ENCODE measurements at places on chromosomes 5 and 9.

GRCh38 chr5:41967401-41967800 lies 42.3 kb downstream of the FBXO4 start:
- DNase-seq: no peak

GRCh38 chr9:80143899-80144298 lies 572.1 kb downstream of the TLE4 start:
- no peak for DNase-seq

DNA sequence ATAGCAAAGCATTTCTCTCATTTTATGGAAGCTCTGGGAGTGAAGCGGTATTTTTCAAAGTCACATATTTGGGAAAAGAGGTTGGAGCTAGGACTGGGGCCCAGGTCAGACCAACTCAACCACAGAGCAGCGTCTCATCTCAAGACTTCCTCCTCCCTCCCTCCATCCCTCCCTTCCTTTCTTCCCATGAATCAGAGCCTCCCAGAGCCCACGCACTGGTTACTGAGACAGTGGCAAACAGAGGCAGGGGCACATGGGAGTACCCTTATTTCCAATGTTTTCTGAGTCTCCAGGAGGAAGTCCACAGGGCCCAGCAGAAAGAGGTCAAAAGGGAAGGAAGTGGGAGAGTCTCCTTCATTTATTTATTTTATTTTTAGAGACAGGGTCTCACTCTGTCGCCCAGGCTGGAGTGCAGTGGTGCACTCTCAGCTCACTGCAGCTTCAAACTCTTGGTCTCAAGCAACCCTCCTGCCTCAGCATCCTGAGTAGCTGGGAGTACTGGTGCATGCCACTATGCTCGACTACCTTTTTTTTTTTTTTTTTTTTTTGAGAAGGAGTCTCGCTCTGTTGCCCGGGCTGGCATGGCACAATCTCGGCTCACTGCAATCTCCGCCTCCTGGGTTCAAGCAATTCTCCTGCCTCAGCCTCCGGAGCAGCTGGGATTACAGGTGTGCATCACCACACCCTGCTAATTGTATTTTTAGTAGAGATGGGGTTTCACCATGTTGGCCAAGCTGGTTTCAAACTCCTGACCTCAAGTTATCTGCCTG lies 52.5 kb upstream of the CDKN2AIPNL start:
- DNase-seq: no peak

GRCh38 chr5:150138551-150139265 lies 16.9 kb downstream of the PDGFRB start:
- no peak for DNase-seq

DNA sequence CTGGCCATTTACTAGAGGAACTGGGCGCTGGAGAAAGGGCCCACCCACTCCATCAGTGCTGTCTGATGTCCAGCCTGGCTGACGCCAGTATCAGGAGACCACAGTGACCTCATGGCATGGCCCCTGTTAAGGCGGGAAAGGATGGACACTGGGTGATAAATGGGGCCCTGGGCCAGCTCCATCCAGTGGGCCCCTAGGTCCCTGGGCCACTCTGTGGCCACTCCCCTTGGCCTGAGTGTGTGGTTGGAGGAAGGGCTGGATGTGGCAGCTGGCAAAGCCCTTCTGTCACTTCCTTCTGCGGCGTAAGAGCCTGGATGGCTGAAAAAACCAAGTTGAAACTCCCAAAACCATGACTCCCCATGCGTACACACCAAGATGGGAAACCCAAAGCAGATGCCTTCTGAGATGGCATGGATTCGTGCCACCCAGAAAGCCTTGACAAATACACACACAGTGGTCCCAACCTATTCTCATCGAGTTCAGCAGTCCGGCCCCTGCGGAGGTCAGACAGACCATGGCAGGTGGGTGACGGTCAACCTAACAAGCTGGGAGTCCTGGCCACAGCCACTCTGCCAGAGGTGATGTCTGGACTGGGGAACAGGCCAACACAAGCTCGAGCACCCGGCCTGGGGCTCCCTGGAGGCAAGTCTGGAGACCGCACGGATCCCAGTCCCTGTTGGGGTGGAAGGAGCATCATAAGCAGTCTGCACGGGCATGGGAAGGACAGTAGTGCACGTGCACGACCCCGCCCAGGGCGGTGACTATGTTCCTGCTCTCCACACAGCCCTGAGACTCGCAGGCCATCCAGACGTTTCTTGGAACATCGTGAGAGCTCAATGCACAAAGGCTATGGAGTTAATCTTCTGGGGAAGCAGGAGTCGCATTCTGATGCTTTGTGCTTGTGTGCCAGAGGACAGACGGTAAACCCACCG lies 45.2 kb upstream of the NOTCH1 start:
- DNase-seq: no peak

- no peak for DNase-seq
These were observed 32.1 kb upstream of the ALDOB start for GRCh38 chr9:101467690-101468089.

DNA sequence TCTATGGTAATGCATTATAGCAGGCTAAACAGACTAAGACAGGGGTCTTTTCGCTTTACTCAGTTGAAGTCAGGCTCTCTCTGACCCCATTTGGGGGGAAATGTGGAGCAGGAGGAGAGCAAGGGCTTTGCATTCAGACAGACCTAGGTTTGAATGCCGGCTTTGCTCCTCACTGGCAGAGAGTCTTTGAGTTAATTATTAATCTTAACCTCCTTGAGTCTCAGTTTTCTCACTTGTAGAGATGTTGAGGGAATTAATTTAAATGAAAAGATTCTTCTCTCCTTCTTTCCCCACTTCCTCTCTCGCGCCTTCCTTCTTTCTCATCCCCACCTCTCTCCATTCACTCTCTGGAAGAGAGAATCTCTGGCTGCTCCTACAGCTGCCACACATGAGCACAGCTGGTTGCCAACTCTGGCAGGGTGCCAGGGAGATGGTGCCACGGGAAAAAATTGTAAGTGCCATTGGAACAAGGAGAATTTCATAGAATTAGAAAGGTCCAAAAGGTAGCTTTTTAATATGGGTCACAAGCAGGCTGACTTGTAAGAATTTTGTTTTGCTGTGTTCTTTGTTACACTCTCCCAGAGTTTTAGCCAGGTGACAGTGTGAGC lies 25.2 kb upstream of the GLRA1 start:
- no peak for DNase-seq

- no peak for DNase-seq
These were observed 194.7 kb downstream of the CACNA1B start for GRCh38 chr9:138072161-138072842.

GRCh38 chr5:68387074-68387796 lies 171.7 kb downstream of the PIK3R1 start:
- no peak for DNase-seq

DNA sequence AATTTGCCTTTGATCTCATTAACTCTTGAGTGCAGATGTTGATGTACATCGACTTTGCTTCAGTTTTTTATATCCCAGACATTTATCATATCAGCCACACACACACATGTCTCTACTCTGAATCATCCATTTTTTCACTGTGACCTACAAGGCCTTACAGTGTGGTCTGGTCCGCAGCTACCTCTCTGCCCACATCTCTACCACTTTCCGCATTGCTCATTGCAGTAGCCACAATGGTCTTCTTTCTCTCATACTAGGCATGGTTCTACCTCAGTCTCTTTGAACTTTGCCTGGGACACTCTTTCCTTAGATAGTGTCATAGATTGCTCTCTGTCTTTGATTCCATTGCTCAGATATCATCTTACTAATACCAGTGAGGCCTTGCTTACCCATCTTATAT lies 87.9 kb upstream of the FSD1L start:
- DNase-seq: peak; percentile 67

GRCh38 chr5:179536676-179537075 lies 13.7 kb upstream of the RUFY1 start:
- DNase-seq: peak; percentile 66

DNA sequence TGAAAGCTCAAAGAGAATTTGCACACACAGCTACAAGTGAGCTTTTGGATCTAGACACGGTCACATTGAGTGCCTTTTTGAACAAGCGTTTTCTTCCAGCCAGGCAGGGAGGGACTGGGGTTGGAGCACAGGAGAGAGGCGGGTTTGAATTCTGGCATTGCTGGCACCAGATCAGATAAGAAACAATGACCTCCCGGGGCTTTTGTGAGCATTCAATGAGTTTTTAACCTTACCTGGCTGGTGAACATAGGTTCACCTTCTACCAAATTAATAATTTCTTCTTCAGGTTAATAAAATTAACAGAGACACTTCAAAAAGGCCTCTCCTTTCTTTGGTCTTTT lies 312.9 kb upstream of the MSX2 start:
- DNase-seq: no peak
